ENCODE measurements at places on chromosomes 1 and 21.

DNA sequence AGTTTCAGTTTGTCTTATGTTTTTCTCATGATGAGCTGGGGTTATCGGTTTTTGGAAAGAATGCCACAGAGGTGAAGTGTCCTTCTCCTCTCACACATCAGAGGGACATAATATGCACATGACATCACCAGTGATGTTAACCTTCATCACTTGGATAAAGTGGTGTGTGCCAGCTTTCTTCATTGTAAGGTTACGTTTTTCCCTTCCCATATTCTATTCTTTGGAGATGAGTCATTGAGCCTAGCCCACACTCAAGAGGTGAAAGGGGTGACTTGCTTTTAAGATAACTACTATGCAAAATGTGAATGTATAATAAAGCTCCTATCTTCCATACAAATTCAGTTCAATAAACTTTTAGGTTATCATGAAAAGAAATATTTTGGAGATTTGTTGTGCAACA, 36.7 kb upstream of the MAGI3 start:
- no peak for DNase-seq

GRCh38 chr1:107359472-107360241, 218.8 kb downstream of the NTNG1 start:
- no peak for DNase-seq

GRCh38 chr1:12622506-12622905, 4.5 kb upstream of the DHRS3 start:
- DNase-seq = no peak

- DNase-seq = peak; percentile 17
Measured at GRCh38 chr21:42474043-42474831, 21.8 kb downstream of the RSPH1 start.

DNA sequence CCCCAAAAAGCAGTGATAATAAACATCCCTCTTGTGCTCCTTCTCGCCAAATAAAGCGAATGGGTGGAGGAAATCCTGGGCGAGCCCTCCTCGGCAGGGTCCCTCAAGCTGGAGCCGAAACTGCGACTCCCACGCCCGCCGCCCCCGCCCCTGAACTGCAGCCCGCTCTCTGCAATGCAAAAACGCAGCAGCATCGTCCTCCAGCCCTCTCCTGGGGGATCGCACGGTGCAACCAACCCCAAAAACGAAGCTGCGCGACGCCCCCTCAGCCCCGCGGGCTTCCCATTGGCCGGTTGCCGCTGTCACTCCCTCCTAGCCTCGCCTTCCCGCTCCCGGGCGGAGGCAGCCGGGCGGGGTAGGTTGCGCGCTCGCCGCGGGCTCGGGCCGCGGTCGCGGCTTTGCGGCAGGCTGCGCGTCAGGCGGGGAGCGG, at the start of gene TMCC2:
Gene TMCC2 (plus strand): TSS at position 363 of the 430 bp plus-strand sequence. CDS start 619 bp downstream, outside the sequence.
- peak; percentile 91 for DNase-seq

DNA sequence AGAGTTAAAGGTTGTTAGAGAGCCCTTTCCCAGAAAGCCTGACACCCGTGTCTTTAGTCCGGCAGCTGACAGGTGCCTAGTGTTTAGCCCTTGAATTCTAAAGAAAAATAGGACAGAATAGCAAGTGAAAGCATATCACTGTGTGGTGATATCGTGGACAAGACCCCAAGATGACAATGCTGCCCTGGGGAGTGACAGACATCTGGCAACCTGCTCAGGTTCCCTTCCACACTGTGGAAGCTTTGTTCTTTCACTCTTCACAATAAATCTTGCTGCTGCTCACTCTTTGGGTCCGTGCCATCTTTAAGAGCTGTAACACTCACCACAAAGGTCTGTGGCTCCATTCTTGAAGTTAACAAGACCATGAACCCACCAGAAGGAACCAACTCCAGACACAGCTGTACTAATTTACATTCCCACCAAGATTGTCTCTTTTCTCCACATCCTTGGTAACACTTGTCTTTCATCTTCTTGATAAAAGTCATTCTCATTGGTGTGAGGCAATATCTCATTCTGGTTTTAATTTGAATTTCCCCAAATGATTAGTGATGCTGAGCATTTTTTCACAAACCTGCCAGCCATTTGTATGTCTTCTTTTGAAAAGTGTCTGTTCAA, 107.6 kb upstream of the SGIP1 start:
- DNase-seq = no peak

DNA sequence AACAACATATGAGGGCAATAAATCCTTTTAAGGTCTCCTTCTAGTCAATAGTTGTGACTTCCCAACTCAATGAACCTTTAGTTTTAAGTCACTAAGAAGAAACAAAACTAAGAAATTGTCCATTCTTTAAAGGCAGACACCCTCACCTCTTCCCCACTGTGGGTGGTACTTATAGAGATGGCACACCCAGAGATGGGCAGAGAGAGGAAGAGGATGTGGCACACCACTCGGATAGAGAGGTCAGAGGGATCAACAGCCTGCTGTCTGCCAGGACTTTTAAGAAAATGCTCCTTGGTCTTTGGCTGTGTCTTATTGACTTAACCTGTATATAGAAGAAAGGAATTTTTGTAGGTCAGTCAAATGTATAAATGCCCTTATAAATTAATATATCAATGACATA, 45.1 kb downstream of the FASLG start:
- no peak for DNase-seq

GRCh38 chr1:37475380-37476086, 1.2 kb downstream of the ZC3H12A start:
- DNase-seq = no peak

DNA sequence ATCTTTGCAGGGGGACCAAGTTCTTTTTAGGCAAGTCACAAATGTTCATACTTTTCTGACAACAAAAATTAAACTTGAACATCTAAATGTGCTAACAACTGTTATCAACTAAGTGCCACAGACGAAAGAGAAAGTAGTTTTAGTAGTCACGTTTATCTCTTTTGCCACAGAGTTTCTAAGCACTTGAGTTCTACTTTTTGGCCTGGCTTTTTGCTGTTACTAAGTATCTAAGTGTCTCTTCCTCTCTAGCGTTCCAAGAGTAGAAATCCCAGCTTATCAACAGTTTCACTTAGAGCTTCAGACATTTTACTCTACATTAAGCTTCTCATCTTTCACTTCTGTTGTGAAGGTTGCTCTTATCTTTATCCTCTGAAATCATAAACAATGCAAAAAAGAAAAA, 34.2 kb downstream of the GATAD2B start:
- DNase-seq = no peak

- DNase-seq = no peak
Measured at GRCh38 chr1:248849637-248850036, 9.2 kb downstream of the ZNF692 start.

GRCh38 chr1:26580116-26580515, 50.6 kb downstream of the RPS6KA1 start:
- DNase-seq = no peak

DNA sequence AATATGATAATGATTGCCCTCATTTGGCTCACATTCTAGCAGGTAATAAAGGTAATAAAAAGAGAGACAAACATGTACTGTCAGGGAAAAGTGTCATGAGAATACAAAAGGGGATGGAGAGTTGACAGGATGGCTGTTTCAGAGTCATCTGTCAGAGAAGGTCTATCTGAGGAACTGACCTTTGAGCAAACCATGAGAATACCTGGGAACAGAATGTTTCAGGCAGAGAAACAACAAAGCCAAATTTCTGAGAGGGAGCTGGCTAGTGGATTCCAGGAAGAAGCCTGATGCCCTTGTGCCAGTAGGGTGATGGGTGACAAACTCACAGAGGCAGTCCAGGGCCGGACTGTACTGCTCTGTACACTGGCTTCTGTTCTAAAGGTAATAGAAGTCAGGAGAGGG, 107.2 kb downstream of the C1orf21 start:
- no peak for DNase-seq

DNA sequence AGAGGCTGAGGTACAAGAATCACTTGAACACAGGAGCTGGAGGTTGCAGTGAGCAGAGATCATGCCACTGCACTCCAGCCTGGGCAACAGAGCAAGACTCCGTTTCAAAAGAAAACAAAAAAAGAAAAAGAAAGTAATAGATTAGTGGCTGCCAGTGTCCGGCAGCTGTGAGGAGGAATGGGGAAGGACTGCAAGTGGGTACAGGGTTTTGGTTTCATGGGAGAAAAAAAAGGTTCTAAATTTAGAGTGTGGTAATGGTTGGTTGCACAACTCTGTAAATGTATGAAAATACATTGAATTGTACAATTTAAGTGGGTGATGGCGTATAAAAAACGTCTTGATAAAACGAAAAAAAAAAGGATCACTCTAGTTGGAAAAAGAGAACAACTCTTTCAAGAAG, 6.7 kb downstream of the TAF1A start:
- no peak for DNase-seq
